ENCODE measurements at places on chromosomes 7 and 10.

DNA sequence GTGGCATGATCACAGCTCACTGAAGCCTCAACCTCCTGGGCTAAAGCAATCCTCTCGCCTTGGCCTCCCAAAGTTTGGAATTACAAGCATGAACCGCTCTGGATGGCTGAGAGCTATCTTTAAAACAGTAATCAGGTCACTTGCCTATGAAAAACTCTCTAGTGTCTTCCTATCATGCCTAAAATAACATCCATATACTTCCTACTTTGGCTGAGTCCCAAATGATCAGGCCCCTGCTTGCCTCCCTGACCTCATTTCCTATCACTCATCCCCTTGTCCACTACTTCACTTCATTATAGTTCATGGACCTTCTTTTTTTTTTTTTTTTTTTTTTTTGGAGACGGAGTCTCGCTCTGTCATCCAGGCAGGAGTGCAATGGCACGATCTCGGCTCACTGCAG is 28.0 kb downstream of the SEPTIN7 start:
- no peak for DNase-seq

DNA sequence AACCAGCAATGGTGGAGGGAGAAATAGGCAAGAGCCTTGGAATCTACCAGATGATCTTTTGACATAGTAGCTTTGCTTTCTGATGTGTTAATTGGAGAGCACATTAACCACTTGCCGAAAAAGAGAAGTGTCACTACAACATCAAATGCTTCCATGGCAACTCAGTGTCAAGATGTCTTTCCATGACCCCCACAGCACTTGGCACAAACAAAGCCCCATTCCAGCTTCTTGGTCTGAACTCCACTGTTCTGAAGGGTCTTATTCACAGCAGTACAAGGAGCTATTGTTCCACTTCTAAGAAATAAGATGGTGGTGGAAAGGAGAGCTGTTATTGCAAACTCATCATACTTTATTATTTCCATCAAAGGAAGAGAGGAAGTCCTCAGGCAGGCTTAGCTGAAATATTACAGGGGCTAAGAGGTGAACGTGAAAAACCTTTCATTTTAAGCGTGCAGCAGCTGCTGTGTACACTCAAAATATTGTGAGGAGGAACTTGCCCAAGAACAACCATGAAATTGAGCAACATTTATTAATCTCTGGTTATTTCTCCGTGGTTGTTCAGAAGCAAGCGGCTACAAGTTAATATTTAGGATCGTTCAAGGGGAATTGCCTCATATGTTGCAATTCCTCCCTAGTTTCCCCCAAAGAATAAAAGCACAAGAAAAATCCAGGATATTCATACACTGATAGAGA is 354.8 kb upstream of the CELF2 start:
- no peak for DNase-seq

DNA sequence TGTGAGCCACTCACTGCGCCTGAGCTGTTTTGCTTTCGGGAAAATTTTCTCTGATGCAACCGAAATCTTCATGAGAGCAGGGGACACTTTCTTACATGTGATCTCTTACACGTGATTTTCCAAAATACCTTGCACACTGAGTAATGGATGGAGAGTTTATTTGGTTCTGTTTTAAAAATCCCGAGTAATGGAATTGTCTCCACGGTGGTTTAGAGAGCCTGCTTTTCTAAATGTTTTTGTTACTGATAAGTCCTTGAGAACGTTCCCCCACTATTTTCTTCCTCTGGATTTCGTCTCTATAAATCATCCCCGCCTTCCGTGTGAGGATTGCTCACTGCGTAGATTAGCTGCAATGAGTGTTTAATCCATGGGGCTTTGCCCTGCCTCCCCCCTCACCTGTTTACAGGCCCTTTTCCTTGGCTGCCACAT is 25.7 kb downstream of the CAMK1D start:
- no peak for DNase-seq

- DNase-seq: no peak
Measured at GRCh38 chr10:28822719-28823464, 145.6 kb downstream of the BAMBI start.

- no peak for DNase-seq
Measured at GRCh38 chr10:128859738-128860386, 607.2 kb upstream of the MGMT start.

GRCh38 chr10:12540341-12540781 is 191.0 kb downstream of the CAMK1D start:
- no peak for DNase-seq

DNA sequence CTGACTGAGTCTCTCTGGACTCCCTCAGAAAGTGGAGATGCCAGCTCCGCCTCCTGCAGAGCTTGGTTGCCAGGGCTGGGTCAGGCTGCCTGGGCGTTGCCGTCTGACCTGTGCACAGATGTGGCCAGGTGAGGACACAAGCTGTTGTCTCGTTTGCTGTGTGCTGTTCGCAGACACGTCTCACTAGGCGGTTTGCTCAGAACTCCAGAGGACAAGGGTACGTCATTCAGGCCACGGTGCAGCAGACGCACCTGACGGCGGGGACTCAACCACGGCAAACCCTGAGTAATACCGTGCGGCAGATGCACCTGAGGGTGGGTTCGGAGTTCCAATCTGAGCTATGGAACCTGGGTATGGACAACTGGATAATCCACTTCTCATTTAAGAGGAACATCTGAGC is 11.7 kb downstream of the GPER1 start:
- DNase-seq: no peak

DNA sequence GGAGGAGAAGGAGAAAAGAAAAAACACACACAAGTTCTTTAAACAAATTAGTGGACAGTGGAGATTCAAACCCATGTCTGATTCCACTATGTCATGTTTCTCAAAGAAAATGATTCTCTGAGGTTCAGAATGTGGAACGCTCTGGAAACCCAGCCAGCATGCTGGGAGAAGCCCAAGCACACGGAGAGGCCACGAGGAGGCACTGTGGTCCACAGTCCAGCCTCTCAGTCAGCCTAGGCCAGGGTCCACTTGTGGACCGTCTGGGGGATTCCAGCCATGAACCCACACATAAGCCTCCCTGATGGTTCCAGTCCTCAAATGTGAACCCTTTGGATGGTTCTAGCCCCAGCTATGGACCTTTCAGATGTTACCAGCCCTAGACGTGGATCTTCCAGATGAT is 73.4 kb downstream of the CAV1 start:
- no peak for DNase-seq

All from occipital lobe (tissue), 3 donors.